Inflammatory macrophage (primary cell): ENCODE measurements at places on chromosomes 7 and 10.

- no peak for DNase-seq
Observed at GRCh38 chr10:126278851-126279250, 109.4 kb downstream of the ADAM12 start.

DNA sequence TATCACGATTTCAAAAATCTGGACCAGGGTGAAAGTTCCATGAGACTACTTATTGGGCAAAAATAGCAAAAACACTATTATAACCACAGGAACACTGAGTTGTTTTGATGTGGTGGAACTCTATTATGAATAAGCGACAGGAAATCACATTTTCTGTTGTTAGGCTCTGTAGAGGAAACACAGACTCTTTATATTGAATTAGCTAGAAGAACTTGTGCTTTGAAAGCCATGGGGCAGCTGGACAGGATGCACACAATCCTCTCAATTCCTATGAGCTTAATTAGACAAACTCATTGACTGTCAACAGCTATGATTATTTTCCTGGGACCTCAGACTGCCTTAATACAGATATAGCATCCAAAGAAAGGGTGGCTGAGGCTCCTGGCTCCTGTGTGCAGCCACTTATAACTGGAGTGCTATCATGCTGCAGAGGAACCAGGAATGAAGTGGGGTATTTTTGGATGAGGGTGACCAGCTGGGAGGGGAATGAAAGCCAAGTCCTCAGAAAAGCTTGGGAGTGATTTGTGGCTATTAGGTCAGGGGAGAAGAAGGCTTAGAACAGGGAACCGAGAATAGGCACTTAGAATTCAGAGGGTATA lies 657.3 kb downstream of the TYW1 start:
- no peak for DNase-seq

DNA sequence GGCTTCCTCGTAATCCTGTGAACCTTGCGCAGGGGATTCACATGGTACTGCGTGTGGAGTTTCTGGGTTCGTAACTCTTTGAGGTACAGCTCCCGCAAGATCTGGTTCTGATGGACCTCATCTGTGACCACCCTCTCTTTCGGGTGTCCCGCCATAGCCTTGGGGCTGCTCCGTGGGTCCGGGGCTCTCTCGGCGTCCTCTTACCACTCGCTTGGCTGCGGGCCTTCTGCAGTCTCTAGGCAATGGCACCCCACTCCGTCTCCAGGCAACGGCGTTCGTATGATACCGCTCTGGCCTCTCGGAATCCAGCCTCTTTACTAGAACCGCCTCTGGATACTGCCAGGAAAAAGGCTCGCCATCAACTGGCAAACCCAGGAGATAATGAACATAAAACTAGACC lies 54.7 kb upstream of the AMPH start:
- no peak for DNase-seq

DNA sequence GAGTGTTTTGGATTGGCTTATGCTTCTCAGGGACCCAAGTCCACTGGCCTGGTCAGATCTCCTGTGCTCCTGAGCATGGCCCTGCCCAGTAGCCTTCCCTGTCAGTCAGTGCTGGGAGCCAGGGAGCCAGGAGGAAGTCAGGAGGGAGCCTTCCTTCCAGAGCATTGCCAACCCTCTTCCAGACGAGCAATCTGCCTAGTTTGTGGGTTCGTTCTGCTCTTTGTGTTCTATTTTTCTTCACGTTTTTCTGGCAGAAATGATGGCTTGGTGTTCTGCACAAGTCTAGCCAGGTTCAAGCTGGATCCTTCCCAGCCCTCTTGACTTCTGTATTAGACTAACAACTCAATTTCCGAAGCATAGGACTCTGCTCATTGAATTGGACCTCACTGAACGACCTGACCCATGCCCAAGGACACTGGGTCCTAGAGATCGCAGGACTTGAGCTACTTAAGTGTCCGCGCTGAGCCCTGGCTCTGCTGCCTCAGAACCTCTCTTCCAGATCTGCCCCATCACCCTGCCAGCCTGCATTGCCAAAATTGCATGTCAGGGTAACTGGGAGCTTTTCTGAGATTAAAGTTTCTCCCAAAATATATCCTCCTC lies 76.2 kb upstream of the MPP7 start:
- no peak for DNase-seq

DNA sequence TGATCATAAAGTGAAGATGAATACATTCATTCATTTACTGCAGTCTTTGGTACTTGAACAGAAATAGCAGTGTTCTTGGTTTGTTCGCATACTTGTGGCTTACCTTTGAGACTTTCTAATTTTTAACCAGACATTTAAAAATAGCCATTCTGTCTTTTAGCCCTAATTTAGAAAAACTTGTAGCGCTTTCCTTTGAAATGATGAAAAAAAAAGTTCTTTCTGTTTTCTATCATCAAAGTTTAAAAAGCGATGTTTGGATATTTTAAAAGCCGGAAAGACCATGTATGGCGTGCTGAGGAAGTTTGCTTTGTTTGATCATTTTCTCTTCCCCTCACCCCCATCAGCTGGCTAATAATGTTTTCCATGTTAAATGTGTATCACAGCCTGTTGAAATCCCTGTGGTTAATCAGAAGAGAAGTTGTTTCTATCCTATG lies 116.3 kb downstream of the CUX1 start:
- peak; percentile 24 for DNase-seq

DNA sequence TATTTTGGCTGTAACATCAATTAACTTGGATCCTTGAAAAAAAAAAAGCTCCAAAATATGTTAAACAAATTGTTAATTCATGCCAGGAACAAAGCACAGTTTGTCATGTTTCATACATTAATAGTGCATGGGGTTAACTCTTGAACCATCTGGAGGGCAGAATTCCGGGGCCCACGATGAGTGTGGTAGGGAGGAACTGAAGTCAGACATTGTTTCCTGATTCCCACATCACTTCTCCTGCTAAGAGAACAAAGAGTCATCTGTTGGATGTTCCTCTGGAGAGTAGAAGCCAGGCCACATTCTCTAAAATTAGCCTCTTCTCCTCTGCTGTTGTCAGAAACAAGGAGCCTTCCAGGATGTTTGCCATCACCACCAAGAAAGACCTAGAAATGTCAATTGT lies 54.6 kb downstream of the TMEM178B start:
- DNase-seq = no peak

DNA sequence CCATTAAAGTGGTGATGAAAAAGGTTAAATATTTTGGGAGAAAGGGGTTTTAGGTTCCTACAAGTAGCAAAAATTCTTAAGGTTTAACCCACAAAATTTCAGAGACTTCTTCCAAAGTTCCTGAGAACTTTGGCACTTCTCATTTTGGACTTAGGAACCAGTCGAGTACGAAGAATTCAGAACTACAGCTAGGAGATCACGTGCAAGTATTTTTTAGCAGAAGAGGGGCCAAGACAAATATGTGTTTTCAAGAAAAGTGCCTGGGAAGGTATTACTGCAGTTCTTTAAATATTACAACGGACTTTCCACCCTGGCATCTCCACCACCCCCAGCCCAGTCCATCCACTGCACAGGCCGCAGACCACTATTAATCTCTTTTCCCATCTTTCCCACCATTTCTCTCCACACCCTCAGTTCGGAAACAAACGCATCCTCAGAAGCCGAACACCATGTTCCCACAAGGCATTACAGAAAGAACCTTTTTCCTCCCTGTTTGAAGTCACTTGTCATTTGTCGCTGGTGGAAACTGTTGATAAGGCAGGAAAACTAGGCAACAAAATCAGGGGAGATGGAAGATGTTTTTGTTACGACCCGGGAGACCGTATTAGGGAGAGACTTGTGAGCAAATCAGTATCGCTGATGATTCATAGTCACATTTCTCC lies 7.1 kb downstream of the INHBA start:
- no peak for DNase-seq

DNA sequence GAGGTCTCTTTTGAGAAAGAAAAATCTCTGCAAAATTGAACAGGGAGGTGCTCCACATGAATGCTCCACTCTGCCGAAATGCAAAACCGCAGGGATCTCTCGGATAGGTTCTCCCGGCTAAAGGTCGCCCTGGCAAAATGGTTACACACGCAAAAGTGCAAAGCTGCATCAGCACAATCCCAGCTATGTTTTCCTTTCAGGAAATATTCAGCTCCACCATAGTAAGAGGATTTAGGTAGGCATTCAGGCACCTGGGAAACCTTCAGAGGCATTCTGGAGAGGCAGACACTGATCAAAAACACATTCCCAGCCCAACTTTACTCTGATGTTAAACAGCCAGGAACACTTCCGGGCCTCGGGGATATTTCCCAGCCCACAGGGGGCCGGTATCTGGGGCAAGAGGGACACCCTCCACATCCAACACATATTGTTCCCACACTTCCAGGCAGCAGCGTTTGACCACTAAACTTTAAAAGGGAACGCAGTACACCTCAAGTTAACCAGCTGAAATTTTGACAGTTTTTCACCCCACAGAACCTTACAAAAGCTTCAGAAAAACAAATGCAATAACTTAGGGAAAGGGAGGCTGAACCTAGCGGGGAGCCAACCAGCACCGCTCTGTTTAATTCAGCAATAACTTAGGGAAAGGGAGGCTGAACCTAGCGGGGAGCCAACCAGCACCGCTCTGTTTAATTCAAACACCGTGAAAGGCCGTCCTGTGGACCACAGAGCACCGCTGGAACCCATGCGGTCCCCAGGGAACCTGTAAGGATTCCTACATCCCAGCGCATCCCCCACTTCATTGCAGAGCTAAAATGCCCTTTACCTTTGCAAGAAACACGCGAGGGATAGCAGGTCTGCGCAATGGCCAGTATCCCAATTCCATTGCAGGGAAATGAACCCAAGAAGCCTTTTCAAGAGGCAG lies 45.9 kb downstream of the TNS3 start:
- DNase-seq = no peak

- DNase-seq = no peak
Observed at GRCh38 chr7:55794527-55794926, 68.0 kb downstream of the SEPTIN14 start.

- no peak for DNase-seq
Observed at GRCh38 chr7:2873146-2873545, 29.0 kb upstream of the GNA12 start.

GRCh38 chr10:79502561-79503309 lies 9.6 kb upstream of the EIF5AL1 start:
- DNase-seq = no peak

- no peak for DNase-seq
Observed at GRCh38 chr7:7641129-7641663, 644 bp downstream of the UMAD1 start.

DNA sequence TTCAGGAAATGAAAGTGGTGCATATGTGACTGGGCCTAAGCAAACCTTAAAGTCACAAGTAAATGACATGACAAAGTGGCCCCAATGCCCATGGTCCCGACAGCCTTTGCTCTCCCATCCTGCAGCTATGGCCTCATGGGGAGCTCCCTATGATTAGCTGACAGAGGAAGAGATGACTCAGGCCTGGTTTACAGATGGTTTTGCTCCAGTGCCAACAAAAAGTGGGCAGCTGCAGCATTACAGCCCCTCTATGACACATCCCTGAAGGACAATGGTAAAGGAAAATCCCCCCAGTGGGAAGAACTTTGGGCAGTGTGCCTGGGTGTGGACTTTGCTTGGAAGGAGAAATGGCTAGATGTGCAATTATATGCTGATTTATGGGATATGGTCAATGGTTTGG lies 105.1 kb upstream of the ADCY1 start:
- no peak for DNase-seq

DNA sequence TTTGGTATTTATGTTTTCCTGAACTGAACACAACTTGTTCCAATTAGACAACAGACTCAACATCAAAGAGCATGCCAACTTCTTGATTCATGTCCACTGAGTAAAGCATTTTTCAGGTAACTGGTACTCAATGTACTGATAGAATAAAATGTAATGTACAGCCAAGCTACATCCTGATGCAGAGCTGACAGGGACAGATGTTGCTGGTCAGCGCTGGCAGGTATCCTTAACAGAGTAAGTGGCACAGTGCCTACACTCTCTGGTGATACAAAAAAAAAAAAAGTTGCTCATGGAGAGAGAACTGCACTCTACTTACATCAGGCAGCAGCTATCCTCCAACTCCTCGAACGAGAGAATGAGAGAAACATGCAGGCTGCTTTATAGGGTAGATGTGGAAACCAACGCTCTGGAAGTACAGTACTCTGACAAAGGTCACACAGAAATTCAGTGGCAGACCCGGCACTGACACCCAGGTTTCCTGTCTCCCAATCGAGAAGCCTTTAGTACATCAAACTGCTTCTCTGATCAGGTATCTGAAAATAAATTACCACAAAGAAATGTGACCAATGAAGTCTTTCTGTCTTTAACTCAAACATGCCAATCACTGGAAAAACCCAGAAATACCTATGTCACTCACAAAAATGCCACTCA lies 4.6 kb downstream of the ITGB1 start:
- no peak for DNase-seq

DNA sequence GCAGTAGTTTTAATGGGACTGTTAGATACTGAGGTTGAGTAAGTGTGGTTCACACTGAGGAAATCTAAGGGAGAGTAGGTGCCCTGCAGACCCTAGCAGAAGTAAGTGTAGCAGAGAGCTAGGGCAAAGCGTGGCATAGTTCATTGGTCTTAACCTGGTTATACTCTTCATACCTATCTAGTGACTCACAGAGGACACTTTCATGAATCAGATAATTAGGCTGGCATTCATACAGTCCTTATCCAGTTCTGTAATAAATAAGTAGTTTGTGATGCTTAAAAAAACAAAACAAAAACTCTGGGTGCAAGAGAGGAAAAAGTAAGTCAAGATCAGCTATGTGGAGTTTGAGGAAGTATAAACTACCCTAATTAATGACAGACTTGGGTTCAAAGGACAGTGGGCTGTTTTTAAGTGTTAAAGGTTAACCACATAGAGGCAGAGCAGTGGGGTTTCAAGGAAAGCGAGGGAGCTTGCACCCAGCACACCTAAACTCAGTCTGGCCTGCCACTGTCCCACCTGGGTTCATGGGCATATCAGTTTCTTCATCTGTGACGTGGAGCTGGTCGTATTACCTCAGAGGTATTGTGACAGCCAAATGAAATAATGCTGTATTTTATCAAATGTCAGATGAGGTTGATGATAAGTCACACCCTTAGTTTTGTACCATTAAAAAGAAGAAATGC lies 27.1 kb downstream of the LMTK2 start:
- peak; percentile 26 for DNase-seq

DNA sequence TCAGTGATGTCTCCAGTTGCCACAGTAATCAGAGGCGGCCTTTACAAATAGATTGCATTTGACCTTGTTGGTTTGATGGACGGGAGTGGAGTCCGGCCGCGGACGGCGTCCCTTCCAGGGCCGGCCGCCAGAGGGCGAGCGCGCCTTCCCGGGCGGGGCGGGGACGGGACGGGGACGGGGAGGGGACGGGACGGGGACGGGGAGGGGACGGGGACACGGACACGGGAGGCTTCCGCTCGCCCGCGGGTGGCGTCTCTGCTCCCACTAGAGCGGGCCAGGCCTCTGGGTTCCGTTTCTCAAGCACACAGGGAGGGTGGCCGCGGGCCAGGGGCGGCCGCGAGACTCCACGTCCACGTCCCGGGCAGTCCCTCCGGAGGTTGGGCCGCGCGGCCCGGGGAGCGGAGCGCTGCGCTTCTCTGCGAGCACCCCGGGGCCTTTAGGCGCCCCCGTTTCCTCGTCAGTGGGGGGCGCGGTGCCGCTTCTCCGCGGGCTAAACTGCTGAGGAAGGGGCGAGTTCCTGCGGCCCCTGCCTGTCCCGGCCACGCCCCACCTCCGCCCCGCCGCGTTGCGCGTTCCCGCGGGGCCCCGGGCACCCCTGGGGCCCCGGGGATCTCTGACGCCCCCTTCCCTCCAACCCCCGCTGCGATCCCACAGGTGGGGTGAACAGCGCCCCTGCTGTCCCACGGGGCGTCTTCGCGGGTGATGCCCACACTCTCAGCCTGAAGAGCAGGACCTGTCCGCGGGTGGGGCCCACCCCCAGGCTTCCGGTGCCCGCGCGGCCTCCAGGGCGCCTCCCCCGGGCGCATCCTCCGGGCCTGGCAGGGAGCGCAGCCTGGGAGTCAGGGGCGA lies 84.2 kb upstream of the MKI67 start:
- DNase-seq = peak; percentile 73
